ENCODE measurements at places on chromosomes 1 and 21.

- no peak for DNase-seq
Measured at GRCh38 chr1:36068866-36069265, 15.0 kb upstream of the TEKT2 start.

DNA sequence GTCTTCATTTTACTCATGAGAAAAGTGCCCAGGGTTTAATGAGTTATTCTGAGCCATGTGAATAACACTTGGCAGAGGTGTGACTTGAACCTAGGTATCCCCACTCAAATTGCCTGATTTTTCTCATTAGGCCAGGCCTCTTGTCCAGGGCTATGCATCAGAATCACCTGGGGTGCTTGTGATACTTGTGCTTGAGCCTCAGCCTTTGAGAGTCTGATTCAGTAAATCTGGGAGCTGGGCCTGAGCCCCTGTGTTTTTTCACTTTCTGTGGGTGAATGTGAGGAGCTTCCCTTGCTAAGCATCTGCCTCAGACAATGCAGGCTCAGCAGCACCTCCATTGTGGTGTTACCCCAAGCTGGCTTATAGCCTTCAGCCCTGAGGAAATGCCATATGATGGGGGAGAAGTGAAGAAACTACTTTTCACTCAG is 127.1 kb downstream of the S1PR1 start:
- no peak for DNase-seq

DNA sequence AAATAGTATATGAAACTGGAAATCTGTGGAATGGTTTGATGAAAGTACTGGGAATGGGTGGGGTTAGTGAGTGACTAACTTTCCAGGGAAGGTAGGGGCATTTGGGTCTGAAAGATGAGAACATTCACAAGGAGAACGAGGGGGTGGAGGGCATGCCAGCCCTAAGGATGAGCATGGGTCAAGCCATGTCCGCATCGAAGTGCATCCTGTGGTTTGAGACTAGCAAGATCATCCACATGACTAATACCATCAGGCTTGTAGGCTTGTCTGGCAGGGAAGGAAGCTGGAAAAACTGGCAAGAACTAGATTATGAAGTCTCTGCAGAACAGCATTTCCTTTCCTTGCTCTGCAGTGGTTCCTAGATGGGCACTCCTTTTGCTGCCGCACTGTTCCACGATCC is 70.4 kb upstream of the UBE2U start:
- DNase-seq: no peak

- DNase-seq: no peak
Measured at GRCh38 chr1:30120245-30121000, 603.0 kb downstream of the MATN1 start.

GRCh38 chr21:36992671-36993070 is 13.8 kb upstream of the RIPPLY3 start:
- no peak for DNase-seq

- peak; percentile 58 for DNase-seq
Measured at GRCh38 chr1:150621497-150622302, 7.7 kb downstream of the ENSA start.

- DNase-seq: peak; percentile 40
Measured at GRCh38 chr1:68120136-68120791, 69.8 kb upstream of the DIRAS3 start.

- no peak for DNase-seq
Measured at GRCh38 chr1:201354901-201355295, 22.6 kb downstream of the TNNT2 start.

GRCh38 chr1:21775985-21776562 is 6.9 kb downstream of the USP48 start:
- no peak for DNase-seq

GRCh38 chr1:91732291-91733107 is 153.5 kb downstream of the TGFBR3 start:
- no peak for DNase-seq

DNA sequence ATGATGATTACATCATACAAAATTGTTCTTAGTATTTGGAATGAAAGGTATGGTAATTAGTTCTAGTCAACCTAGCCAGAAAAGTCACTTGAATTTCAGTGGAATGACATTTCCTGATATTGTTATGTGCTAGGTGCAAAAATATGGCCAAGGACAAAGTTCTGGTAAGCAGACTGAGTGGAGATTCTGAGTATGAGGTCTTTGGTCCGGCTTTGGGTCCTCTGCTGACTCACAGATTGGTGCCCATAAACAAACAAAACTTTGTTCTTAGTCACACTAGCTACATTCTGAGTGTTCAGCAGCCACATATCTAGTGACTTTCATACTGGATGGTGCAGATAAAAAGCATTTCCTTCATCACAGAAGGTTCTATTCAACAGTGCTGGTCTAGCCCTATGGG is 206.1 kb downstream of the ZNF648 start:
- DNase-seq: no peak

- no peak for DNase-seq
Measured at GRCh38 chr1:175499595-175500382, 243.6 kb downstream of the TNR start.

GRCh38 chr21:44842087-44842486 is 24.2 kb upstream of the SUMO3 start:
- no peak for DNase-seq

- no peak for DNase-seq
Measured at GRCh38 chr1:110605446-110605845, 712 bp downstream of the KCNA2 start.

DNA sequence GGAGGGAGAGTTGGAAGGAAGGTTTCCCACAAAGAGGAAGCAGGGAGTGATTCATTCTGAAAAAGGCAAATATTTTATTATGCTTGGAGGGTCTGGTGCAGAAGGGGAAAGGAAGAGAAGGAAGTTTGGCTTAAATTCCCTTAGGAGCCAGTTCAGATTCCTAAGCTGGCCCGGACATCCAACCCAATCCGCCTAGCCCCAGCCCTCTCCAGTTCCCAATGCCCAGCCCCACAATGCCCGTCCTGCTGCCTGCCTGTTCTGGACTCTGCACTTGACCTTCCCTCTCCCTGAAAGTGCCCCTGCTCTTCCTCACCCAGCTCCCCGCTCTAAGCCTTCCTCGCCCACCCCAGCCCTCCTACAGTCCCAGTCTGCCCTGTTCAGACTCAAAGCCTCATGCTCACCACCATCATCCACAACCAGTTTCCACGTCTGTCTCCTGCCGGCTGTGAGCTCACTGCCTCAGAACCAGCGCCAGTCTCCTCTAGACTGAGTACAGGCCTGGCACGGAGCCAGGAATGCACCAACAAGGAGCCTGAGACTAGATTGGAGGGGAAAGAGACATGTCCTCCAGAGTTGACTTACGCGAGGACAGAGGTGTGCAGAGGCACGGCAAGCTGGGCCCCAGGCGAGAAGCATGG is 18.9 kb downstream of the CAPN2 start:
- DNase-seq: no peak

GRCh38 chr1:164675342-164675904 is 116.4 kb downstream of the PBX1 start:
- DNase-seq: no peak

DNA sequence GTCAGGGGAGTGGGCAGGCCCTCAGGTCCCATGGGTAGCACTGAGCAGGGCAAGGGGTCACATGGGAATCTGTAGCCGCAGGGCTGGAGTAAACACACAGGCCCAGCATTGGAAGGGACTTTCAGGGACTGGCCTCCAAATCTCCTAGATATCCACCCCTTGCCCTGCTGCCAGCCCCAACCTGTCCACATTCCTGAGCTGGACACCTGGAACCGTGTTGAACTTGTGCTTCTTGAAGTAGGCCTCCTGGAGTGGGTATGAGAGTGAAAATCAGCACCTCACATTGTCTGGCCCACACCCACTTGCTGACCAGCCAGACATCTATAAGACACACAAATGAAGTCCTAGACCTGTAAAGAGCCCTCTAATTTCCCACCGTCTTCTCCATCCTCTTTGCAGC is 7.7 kb downstream of the POMGNT1 start:
- DNase-seq: no peak

DNA sequence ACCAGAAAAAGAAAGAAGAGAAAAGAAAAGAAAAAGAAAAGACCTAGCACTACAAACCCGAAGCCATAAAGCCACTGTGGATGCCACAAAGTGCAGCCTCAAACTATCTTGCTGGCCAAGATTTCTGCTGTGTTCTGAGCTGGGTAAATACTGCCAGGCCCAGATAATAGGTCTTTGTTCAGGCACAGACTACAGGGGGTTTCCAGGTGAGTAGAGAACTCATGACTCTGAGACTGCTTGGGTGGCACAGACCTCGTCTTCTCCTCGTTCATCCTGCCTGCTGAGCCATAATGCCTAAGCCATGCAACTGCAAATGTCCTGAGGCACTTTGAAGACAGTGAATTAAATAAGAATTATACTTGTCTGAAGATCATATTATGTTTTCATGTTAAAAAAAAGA is 651.8 kb downstream of the LMO4 start:
- DNase-seq: no peak

GRCh38 chr1:227734546-227734855 is 601 bp downstream of the JMJD4 start:
- DNase-seq: no peak

DNA sequence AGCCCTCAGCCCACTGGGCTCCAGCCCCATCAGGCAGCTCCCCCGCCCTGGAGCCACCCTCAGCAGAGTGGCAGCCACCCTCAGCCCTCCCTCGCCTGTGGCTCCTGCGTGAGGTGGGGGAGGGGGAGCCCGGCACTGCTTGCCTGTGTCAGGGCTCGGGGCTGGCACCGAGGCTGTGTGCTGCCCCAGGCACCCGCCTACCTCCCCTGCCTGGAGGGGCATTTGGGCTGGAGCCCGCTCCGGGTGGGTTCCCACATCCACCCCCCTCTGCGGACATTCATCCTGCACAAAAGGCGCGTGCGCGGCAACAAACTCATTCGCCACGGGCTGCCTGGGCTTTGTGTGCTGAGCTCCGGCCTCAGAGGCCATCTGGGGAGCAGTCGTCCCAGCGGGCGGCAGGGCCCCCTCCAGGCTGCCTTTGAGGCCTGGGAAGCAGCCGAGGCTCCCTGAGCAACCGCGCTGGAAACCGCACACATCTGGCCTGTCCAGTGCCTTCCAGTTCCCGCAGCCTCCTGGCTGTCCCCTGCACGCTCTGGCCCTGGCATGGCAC is 12.6 kb upstream of the TNFRSF14 start:
- DNase-seq: no peak

GRCh38 chr1:240107058-240107684 is 15.5 kb downstream of the FMN2 start:
- no peak for DNase-seq

- DNase-seq: no peak
Measured at GRCh38 chr1:209787551-209787950, 3.2 kb upstream of the C1orf74 start.

- no peak for DNase-seq
Measured at GRCh38 chr1:111699268-111699667, 39.9 kb downstream of the INKA2 start.
